ENCODE measurements at places on chromosomes 3 and 15. TPM values are rescaled to one million over a fixed set of nuclear protein-coding genes. Genes with fewer than 3 reads are reported as not detected.

The GP9 gene
- total RNA-seq = 2.6 TPM

The LRRC2 gene
- total RNA-seq = 1.2 TPM

The ROPN1 gene
- not detected for total RNA-seq

GRCh38 chr3:48338635-48339034 lies 5.2 kb upstream of the SPINK8 start:
- no peak for DNase-seq

DNA sequence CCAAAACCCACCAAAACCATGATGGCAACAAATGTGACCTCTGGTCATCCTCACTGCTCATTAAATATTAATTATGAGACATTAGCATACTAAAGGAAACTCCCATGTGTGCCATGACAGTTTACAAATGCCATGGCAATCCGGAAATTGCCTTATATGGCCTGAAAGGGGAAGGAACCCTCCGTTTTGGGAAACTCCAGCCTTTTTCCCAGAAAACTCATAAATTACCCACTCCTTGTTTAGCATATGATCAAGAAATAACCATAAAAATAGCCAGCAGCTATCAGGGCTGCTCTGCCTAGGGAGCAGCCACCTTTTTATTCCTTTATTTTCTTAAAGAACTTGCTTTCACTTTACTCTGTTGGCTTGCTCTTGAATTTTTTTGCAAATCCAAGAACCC lies 992.7 kb downstream of the NTRK3 start:
- no peak for DNase-seq

The ATP13A5 gene
- total RNA-seq = 2.0 TPM

DNA sequence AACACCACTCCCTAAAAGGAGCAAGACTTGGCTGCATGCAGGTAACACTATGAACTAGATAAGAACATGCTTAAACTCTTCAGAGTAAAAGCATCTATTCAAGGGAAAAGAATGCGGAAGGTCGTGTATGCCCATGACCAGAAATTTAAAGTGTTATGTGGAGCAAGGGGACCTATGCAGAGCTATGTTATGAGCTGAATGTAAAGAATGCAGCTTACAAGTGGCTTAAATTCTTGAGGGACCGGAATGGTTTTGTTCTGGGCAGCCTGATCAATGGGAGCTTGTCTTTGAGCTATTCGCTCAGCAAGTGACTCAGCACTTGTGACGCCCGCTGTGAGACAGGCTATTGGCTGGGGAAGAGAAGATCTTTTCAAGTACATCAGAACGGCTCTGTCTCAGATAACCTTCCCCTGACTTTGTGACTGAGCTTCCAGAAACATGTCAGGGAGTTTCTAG lies 367.5 kb upstream of the THBS1 start:
- peak; percentile 57 for DNase-seq

The SLC27A2 gene
- total RNA-seq = 2.9 TPM

DNA sequence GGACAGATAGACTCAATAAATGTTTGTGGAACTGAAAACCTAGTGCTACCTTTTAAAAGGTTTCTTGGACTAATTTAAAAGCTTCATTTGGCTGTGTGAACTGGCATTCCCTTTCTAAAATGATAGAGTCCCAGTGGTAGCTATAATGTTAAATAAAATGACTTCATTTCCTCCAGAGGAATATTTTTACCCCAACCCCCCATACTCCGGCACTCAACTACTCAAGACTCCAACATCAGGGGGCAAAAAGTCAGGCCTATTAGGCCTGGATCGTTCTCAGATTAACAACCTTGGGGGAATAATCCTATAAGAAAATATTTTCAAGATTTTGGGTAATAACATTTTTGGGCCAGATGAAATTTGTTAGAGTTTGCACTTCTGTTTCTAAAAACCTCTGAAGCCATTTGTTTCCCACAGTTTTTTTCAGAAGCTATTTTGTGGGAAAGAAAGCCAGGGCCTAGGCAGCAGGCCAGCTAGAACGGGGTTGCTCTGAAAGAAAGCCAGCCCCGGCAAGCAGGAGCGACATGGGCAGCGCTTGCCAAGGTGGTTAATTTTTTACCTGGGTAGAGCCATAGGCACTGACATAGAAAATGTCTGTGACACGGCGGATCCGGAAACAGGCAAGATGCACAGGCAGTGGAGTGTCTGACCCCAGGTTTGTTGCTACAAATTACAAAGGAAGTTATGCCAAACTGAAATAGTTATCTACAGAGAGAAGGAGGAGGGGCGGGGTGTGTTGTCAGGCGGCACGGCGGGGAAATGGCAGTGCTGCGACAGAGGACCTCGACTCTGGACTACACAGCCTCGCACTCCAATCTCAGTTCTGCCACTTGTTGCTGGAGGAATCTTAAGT lies 84.6 kb downstream of the MAGI1 start:
- DNase-seq = peak; percentile 55

GRCh38 chr3:8658306-8659212 lies 14.0 kb upstream of the SSUH2 start:
- DNase-seq = peak; percentile 88

The PPP1R2 gene
- total RNA-seq = 51.8 TPM

The PDCD6IP gene
- 296 TPM for total RNA-seq

The TTLL13 gene
- total RNA-seq = not detected

DNA sequence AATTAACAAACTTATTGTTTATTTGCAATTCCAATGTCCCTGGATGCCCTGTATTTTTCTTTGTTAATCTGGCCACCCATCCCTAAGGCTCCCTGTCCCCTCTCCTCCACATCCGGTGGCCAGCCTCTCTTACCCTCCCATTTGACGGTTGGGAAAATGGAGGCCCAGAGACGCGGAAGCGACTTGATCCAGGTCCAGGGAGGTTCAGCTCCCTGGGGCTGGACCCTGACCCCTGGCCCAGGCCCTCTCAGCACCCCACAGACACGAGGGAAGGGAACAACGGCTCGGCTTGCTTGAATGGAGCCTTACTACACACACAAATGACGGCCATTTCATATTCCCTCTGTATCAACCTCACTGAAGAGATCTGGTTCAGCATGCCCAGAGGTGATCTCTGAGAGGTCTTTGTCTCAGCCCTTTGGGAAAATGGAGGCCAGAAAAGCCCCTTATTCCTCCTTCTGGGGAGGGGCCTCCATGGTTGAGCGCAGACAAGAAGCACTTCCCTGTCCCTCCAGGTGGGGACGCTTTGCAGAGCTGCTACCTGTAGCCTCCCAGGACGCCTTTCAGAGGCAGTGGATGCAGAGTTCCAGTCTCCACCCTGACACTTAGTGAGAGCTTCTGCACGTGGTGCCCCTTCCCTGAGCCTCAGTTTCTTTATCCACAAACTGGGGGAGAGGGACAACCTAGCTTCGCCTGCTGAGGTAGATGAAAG lies 82.1 kb downstream of the ATP2B2 start:
- no peak for DNase-seq

- no peak for DNase-seq
Measured at GRCh38 chr3:99938270-99938911, 120.7 kb downstream of the CMSS1 start.
